Colonic mucosa (tissue), 4 donors: ENCODE measurements at places on chromosomes 7 and 10.

DNA sequence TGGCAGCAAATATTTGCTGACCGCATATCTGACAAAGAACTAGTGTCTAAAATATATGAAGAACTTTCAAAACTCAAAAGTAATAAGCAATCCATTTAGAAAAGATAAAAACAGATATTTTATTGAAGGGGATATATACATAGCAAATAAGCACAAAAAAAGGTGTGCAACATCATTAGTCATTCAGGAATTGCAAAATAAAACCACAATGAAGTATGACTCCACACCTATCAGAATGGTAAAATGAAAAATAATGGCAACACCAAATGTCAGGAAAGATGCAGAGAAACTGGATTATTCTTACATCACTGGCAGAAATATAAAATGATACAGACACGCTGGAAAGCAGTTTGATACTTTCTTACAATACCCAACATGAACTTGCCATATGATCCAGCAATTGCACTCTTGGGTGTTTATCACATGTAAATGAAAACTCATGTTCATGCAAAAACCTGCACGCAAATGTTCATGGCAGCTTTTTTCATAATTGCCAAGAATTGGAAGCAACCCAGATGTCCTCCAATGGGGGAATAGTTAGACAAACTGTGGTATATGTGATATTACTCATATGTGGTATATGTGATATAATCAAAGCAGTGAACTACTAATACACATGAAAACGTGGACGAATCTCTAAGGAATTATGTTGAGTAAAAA, 645.5 kb downstream of the GRID1 start:
- DNase-seq = no peak

DNA sequence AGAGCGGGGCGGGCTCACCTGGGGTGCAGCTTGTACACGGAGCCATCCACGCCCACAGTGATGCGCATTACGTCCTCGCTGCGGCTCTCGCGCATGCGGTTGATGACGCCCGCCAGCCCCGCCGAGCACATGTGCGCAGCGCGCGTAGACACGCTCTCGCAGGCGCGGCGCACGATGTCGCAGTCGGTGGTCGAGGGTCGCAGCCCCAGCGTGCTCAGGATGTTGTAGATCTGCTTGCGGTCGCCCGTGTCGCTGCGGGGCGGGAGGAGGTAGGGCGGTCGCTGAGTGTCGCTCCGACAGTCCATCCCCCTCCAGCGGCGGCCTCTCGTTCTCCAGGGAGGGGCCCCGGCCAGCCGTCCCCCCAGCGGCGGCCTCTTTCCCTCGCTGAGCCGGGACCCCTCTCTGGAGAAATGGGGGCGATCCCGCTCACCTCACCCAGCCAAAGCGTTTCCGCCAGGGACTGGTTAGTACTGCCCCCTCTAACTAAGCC, 4.4 kb upstream of the MYL7 start:
- no peak for DNase-seq

GRCh38 chr10:111531690-111532089, 454.9 kb downstream of the ADRA2A start:
- no peak for DNase-seq

- DNase-seq = no peak
Observed at GRCh38 chr10:75189266-75190096, 21.1 kb upstream of the VDAC2 start.

GRCh38 chr10:64635906-64636305, 1114.7 kb downstream of the REEP3 start:
- DNase-seq = no peak

- DNase-seq = no peak
Observed at GRCh38 chr10:102964713-102965112, 46.6 kb downstream of the CNNM2 start.

- DNase-seq = no peak
Observed at GRCh38 chr7:42747044-42747443, 164.8 kb downstream of the C7orf25 start.

DNA sequence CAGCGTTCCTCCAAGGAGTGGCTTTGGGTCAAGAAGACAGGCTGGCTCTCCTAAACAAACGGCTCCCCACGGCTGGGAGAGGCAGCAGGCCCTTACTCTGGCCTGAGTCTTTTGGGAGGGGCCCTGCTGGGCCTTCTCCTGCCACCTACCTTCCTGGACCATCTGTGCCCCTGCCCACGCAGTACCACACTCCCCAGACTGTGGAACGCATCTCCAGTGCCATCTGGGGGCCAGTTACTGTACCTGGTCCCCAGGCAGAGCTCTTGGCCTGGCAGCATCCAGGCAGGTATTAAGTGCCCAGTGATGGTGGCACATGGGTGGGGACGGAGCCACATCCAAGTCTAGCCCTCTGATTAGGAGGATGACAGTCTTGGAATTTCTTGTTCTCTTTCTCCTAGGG, 14.4 kb downstream of the ALKBH4 start:
- DNase-seq = no peak

DNA sequence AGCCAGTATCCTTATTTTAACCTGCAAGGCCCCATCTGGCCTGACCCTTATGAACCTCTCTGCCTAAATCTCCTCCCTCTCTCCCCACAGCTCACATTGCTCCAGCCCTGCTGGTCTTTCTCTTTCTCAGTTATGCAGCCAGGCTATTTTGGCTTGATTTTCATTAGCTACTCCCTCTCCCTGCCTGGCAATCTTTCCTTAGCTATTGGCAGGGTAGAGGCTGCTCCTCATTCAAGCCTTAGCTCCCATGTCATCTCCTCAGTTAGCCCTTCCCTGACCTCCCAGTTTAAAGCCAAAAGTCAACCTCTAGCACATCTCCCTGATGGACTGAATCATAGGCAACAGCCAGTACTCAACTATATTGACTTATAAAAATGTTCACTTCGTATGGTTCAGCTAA, 214.4 kb upstream of the CELF2 start:
- DNase-seq = no peak

DNA sequence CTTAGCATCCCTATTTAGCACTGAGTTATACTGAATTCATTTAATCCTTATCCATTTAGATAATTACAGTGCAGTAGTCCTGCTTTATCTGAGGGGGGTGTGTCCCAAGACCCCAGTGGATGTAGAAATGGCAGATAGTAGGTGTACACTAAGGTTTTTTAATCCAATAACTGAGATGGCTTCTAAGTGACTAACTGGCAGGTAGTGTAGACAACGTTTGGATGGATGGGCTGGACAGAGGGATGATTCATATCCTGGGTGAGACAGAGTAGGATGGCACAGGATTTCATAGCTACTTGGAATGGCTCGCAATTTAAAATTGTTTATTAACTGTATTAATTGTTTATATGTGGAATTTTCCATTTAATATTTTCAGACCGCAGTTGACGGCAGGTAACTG, 295.6 kb downstream of the CCDC3 start:
- DNase-seq = no peak

DNA sequence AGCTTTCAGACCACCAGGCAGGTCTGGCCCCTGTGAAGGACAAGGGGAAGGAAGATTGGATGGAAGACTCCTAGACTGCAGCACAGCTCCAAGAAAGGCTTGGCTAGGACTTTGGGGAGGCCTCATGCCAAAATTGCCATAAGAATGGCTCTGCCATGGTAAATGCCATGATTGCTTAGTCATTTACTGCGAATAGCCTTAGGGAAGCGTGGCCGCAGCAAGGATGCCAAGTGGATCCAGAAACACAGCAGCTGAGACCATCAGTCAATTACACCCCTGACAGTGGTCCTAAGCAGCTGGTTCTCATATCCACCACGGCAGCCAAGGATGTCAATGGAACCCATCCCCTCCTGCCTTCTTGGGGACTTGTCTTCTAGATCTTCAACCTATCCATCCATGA, 88.2 kb upstream of the AUTS2 start:
- DNase-seq = no peak

DNA sequence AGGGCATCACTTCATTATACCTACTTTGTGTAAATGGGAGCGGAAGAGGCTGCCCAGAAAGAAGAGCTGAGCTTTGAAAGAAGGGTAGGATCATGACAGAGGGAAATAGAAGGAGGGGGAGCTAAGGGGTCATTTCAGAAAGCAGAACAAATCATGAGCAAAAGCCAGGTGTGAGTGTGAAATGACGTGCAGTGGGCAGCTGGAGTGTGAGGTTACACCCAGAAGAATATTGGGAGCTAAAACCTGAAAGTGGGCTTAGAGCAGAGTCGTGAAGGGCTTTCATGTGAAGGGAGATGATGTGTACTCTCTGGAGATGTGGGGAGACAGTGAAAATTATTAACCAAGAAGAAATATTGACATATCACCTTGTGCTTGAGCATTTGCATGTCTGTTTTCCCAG, 245.0 kb upstream of the YAE1 start:
- DNase-seq = no peak

GRCh38 chr7:155665957-155666287, 21.5 kb downstream of the RBM33 start:
- DNase-seq = no peak

- DNase-seq = no peak
Observed at GRCh38 chr10:84296091-84296981, 32.1 kb upstream of the CCSER2 start.

GRCh38 chr10:107653832-107654287, 489.4 kb upstream of the SORCS1 start:
- peak; percentile 34 for DNase-seq

DNA sequence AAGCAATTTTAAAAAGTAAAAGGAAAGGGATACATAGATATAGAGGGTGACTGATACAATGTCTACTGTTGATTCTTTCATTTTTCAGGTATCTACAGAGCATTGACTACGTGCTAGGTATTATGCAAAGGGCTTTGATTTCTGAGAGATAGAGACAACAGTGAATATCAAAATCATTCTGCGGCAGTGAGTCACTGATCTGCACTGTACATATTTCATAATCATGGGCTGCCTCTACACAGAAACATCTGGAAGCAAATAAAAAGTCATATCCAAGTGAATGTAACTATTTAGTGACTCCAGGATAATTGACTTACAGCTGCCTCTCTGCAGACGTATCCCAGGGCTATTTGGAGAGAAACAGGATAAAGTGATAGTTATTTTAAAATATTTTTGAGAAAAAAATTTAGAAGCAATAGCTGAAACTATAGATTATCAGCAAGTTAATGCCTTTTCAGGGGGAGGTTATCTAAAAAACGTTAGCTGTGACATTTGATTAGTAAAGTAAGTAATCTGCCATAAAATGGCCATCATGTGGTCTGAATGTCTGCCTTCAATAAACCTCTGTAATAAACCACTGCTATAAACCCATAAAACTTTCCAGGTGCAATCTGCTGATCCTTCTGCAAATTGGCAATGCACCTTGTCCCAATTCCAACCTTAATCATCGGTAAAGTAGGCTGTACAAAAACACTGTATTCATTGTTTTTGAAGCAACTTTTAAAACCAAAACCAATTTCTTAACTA, 43.7 kb downstream of the CPXM2 start:
- no peak for DNase-seq

- no peak for DNase-seq
Observed at GRCh38 chr7:106777674-106778299, 87.3 kb upstream of the PIK3CG start.

- DNase-seq = no peak
Observed at GRCh38 chr10:44366941-44367630, 17.8 kb downstream of the CXCL12 start.

DNA sequence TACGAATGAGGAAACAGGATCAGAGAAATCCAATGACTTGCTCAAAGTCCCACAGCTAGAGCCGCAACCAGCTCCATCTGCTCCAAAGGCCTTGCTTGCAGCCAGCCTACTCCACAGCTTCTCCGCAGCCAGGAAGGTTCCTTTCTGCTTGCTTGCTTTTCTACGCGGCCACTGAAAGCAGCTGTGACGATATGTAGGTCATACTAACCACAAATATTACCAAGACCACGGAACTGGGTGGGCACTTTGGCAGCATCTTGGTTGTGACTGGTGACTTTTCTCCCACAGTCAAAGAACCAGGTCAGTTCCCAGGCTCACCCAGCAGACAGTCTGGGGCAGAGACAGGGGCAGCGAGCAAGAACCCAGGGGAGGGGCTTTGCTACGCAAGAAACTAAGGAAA, 86.4 kb downstream of the FAM53B start:
- no peak for DNase-seq

DNA sequence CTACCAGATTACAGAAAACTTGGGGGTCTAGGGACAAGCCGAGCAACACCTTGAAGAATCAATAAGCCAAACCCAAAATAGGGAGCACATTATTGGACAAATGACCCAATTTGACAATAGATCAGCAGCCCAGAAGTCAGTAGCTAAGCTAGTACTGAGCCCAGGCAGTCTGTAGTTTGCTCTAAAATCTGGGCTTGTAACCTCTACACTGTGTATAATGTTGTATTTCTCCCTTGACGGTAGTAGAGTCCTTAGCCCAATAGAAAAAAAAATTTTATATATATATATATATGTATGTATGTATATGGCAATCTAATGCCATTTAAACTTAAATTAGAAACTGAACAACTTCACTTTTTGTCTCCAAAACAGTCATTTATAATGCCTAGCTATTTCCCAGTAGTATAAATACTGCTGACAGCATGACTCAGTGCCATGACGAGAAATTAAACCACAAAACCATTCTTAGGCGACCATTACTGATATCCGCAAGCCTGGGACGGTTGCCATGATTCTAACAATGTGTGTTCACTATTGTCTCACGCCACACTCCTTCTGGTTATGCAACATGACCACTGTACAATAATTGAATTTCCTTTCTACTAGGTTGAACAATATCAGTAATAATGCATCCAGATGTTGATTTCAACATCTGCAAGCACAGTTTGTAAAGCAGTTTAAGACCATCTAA, 110.5 kb downstream of the IPMK start:
- no peak for DNase-seq

- DNase-seq = no peak
Observed at GRCh38 chr10:118373786-118374185, 31.7 kb upstream of the FAM204A start.

DNA sequence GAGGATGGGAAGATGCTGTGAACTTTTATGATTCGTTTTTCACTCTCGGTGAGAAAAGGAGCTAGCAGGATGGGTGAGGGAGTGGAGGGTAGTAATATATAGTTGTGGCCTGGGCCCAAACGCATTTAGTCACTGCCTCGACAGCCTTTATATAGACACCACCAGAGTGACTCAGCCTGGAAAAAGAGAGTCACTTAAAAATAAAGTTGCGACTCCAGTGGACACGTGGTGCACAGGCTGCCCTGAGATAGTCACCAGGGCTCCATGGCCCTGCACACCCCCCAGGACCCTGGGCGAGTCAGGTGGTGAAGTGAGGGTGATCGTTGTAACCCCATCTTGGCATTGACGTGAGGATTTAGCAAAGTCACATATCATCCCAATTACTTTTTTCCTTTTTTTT, 106.7 kb downstream of the CUX1 start:
- DNase-seq = no peak
